A549 treated with Hydrocortisone at 1 μM for 4 hours (cell line): ENCODE measurements at places on chromosomes 5 and 9. TPM values are rescaled to one million over a fixed set of nuclear protein-coding genes. Genes with fewer than 3 reads are reported as not detected.

The NPDC1 gene
- 44.0 to 83.3 TPM (median 79.5 TPM) in 5 replicates for total RNA-seq

The ELL2 gene
- total RNA-seq: 22.7 to 38.1 TPM (median 36.0 TPM) in 5 replicates

The AGXT2 gene
- total RNA-seq: not detected in 5 replicates

The SPOCK1 gene
- 9.7 to 26.0 TPM (median 17.6 TPM) in 5 replicates for total RNA-seq

The SPIN1 gene
- 32.5 to 51.6 TPM (median 38.9 TPM) in 5 replicates for total RNA-seq

The RNF183 gene
- not detected in 5 replicates for total RNA-seq

The RPS23 gene
- total RNA-seq: 3,392 to 4,955 TPM (median 3,600 TPM) in 5 replicates

The PCDHGB6 gene
- 0.05 to 0.18 TPM (median 0.10 TPM) in 5 replicates for total RNA-seq

The RASEF gene
- total RNA-seq: 6.5 to 7.4 TPM (median 6.7 TPM) in 5 replicates

The TRAF1 gene
- 1.7 to 2.7 TPM (median 2.4 TPM) in 5 replicates for total RNA-seq

The DMRT3 gene
- not detected in 5 replicates for total RNA-seq

The FBP2 gene
- 0.06 TPM in 1 of 5 replicates, not detected in the others for total RNA-seq

The NMUR2 gene
- 0.06 to 0.10 TPM (median 0.09 TPM) in 4 of 5 replicates, not detected in the other for total RNA-seq

The DOCK8 gene
- total RNA-seq: 0.20 to 0.46 TPM (median 0.37 TPM) in 5 replicates

The PPIP5K2 gene
- 13.6 to 27.7 TPM (median 20.6 TPM) in 5 replicates for total RNA-seq

The TRIM7 gene
- total RNA-seq: 29.9 to 42.8 TPM (median 40.5 TPM) in 5 replicates

The EIF4E1B gene
- total RNA-seq: not detected in 5 replicates

The FOXD4L4 gene
- 0.07 to 0.09 TPM (median 0.08 TPM) in 3 of 5 replicates, not detected in the others for total RNA-seq

The PDE8B gene
- 1.2 to 2.4 TPM (median 1.7 TPM) in 5 replicates for total RNA-seq

The SPAAR gene
- 0.05 to 0.15 TPM (median 0.07 TPM) in 3 of 5 replicates, not detected in the others for total RNA-seq

The DENND4C gene
- total RNA-seq: 13.2 to 23.6 TPM (median 15.9 TPM) in 5 replicates

The INSYN2B gene
- 0.12 to 0.25 TPM (median 0.16 TPM) in 5 replicates for total RNA-seq

The LCN9 gene
- 0.13 to 0.16 TPM in 2 of 5 replicates, not detected in the others for total RNA-seq

The SLCO6A1 gene
- total RNA-seq: not detected in 5 replicates

The GABRA1 gene
- not detected in 5 replicates for total RNA-seq
